Aorta (tissue), 5 donors: ENCODE measurements at places on chromosomes 1 and 21. TPM values are rescaled to one million over a fixed set of nuclear protein-coding genes. Genes with fewer than 3 reads are reported as not detected.

TMOD4 gene
- not detected for total RNA-seq

GMEB1 gene
- total RNA-seq = 11.1 TPM

SSX2IP gene
- 8.2 TPM for total RNA-seq

- no peak within 1 kb of the TSS for H3K27ac ChIP-seq
- peak; percentile 92 for DNase-seq
- peak within 1 kb of the TSS; percentile 78 for H3K4me3 ChIP-seq
- no peaks in the 10 kb centered on the region for H3K36me3 ChIP-seq
- no peaks in the 10 kb centered on the region for H3K27me3 ChIP-seq
These were observed at the start of gene DPYD for GRCh38 chr1:97920832-97921571. Gene DPYD (minus strand): TSS chr1:97921034. CDS start chr1:97920922, 112 bp downstream.

DNA sequence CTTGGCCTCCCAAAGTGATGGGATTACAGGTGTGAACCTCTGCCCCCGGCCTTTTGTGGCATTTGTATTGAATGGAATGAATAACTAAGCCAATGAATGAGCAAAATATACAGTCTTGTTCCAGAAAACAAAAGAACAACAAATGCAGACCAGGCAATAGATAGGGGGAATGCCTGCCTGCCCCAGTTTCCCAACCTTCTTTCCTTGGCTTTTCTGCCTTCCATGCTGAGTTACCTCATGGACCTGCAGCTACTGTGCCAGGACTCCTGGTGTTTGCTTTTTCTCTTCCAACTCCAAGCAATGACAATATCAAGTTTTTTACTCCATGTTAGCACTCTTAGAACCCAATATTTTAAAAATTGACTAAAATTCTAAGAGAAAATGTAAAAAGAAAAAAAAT lies 58.6 kb upstream of the BACH1 start:
- no peaks in the 10 kb centered on the region for H3K4me1 ChIP-seq
- no peaks in the 10 kb centered on the region for H3K27me3 ChIP-seq
- DNase-seq = no peak

DNA sequence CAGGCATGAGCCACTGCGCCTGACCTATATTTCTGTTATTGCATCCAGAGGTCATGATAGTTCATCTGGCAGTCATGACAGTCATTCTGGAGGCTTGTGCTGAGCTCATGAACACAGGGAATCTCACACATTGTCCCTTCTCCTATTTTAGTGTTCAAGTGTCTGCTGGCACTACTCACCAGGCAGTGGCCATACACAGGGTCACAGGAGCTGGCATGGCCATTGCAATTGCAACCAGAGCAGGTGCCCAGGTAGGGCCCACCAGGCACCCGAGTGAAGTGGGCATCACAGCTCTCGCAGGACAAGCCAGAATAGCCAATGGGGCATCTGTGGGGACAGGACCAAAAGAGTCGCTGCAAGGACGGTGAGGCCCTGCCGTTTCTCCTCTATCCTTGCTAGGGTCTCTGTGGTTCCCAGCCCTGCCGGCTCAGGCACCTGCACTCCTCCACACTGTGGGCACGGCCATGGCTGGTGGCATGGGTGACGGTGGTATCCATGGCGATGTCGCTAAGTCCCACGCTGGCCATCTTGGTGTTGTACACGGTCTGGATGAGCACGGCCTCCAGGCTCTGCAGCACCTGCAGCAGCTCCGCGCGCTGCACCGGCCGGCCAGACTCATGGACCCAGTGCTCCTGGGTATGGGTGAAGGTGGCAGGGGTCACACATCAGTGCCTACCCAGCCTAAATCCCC lies 57.0 kb downstream of the HSPG2 start:
- no peak overlapping the region for H3K4me3 ChIP-seq
- peaks cover 17% of the 10 kb centered on the region for H3K36me3 ChIP-seq
- no peaks in the 10 kb centered on the region for H3K27me3 ChIP-seq
